Right lobe of liver (tissue), 6 donors: ENCODE measurements at places on chromosomes 11 and 22. TPM values are rescaled to one million over a fixed set of nuclear protein-coding genes. Genes with fewer than 3 reads are reported as not detected.

- no peaks in the 10 kb centered on the region for H3K36me3 ChIP-seq
- H3K27ac ChIP-seq, result no peak overlapping the region
- H3K4me3 ChIP-seq, result no peak overlapping the region
- no peak for DNase-seq
- no peaks in the 10 kb centered on the region for H3K4me1 ChIP-seq
Observed at GRCh38 chr11:46896719-46897406, 21.5 kb downstream of the LRP4 start.

DNA sequence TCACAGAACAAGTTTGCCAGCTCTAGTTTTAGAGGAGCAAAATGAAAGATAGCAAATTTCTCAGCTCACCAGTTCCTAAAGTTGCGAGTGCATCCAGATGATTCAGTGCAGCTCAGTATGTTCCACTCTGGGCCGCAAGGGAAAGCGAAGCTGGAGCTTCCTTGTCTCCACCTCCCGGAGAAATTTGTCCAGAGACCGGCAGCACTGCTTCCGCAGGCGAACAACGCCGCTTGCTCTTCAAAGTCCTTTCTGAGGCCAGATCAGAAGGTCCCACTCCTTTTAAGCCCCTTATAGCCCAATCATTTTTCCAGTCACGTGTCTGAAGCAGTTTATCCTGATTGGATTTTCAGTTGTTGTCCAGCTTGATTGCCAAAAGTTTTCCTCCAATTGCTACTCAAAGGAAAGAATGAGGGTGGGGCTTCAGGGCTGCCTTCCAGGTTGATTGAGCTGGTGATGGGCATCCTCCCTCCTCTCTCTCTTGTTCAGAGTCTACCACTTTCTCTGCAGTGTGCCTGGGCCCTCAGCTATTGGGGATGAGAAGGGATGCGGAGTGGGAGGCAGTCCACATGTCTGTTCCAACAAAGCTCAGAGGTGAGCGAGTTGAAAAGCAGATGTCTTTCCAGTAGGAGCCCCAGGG, at the start of gene ZNF280A:
Gene ZNF280A, minus strand, starts transcription at position 251 of the 637 bp plus-strand sequence. CDS start 4,640 bp downstream, outside the sequence.
- no peak for DNase-seq
- H3K4me3 ChIP-seq, result no peak within 1 kb of the TSS
- H3K4me1 ChIP-seq, result no peaks in the 10 kb centered on the region

GRCh38 chr11:77065878-77066228, 918 bp upstream of the CAPN5 start:
- no peaks in the 10 kb centered on the region for H3K36me3 ChIP-seq
- no peaks in the 10 kb centered on the region for H3K4me1 ChIP-seq
- H3K27me3 ChIP-seq, result no peaks in the 10 kb centered on the region
- DNase-seq, result peak; percentile 71
- H3K27ac ChIP-seq, result peak overlapping the region; percentile 98

Gene OR8G5
- total RNA-seq, result not detected

GRCh38 chr11:69377029-69377952, 83.3 kb downstream of the MYEOV start:
- no peak overlapping the region for H3K27ac ChIP-seq
- no peak overlapping the region for H3K4me3 ChIP-seq
- H3K27me3 ChIP-seq, result no peaks in the 10 kb centered on the region
- no peaks in the 10 kb centered on the region for H3K4me1 ChIP-seq

DNA sequence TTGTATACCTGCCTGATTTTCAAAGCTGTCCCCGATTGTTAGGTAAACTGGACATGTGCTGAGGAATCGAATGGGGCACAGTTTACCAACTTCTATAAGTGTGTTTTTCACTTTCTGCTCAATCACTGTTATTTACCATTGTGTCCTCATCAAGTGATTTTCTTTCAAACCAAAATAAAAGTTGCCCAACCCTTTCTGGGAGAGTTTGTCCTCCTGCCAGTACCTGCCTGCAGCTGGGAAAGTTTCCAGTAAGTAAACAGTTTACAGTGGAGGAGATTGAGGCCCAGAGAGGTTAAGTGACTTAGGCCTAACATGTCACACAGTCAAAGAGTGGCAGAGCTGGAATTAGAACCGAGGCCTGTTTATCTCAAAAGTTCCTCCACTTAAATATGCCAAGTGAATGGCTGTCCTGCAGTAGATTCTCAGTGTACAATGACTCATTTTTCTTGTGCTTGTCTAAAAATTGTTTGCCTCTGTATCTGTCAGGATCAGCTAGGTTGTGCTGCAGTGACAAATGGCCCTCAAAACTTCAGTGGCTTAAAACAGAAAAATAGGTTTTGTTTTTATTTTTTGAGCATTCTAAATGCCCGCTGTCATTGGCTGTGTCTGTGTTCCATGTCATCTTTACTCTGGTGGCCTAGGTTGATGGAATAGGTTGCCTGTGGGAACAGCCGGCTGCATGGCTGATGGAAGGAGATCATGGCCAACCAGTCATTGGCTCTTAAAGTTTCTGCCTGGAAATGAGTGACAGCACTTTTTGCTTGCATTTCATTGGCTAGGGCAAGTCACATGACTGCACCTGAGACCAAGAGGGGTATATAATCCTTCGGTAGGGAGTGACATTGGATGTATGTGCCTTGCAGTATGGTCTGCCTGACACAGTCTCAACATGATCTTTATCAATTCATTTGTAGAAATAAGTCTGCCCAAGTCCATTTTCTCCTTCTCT, 61.8 kb upstream of the CRYBB3 start:
- peaks cover 56% of the 10 kb centered on the region for H3K4me1 ChIP-seq
- no peaks in the 10 kb centered on the region for H3K36me3 ChIP-seq
- no peaks in the 10 kb centered on the region for H3K27me3 ChIP-seq
- peak overlapping the region; percentile 72 for H3K27ac ChIP-seq
- no peak overlapping the region for H3K4me3 ChIP-seq

DNA sequence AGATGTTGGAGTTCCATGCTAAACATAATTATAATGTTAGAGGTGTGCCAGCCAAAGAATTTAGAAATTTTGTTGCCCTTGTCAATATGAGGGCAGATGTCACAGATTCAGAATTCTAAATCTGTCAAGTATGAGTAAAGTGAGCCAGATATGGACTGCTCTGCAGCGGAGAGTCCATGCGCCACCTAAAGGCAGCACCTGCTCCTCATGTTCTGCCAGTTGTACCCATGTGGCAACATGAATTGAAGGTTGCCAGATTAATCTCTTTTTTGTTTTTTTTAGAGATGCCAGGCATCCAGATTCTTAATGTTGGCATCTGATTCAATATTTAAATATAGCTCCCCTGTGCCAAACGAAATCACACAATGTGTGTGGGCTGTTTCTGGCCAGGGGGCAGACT, 678.6 kb upstream of the ANO5 start:
- H3K27ac ChIP-seq, result no peak overlapping the region
- H3K36me3 ChIP-seq, result no peaks in the 10 kb centered on the region
- no peaks in the 10 kb centered on the region for H3K27me3 ChIP-seq
- H3K4me1 ChIP-seq, result no peaks in the 10 kb centered on the region
- no peak for DNase-seq
- H3K4me3 ChIP-seq, result no peak overlapping the region

- H3K27me3 ChIP-seq, result no peaks in the 10 kb centered on the region
- DNase-seq, result peak; percentile 49
- H3K36me3 ChIP-seq, result no peaks in the 10 kb centered on the region
- no peak overlapping the region for H3K27ac ChIP-seq
- no peaks in the 10 kb centered on the region for H3K4me1 ChIP-seq
- H3K4me3 ChIP-seq, result no peak overlapping the region
Observed at GRCh38 chr11:84089072-84090057, 803.2 kb upstream of the CCDC90B start.

Gene DKK3
- total RNA-seq, result 5.1 TPM

Gene CCDC82
- 8.9 TPM for total RNA-seq

GRCh38 chr11:90849312-90849711, 626.5 kb upstream of the CHORDC1 start:
- DNase-seq, result no peak
- H3K27me3 ChIP-seq, result no peaks in the 10 kb centered on the region
- no peaks in the 10 kb centered on the region for H3K4me1 ChIP-seq
- H3K36me3 ChIP-seq, result no peaks in the 10 kb centered on the region
- H3K27ac ChIP-seq, result no peak overlapping the region

GRCh38 chr11:57504511-57504910, 11.0 kb downstream of the SLC43A1 start:
- H3K36me3 ChIP-seq, result peaks cover 1% of the 10 kb centered on the region
- no peak overlapping the region for H3K27ac ChIP-seq
- H3K4me3 ChIP-seq, result no peak overlapping the region
- no peak for DNase-seq
- H3K27me3 ChIP-seq, result no peaks in the 10 kb centered on the region
- H3K4me1 ChIP-seq, result no peaks in the 10 kb centered on the region

DNA sequence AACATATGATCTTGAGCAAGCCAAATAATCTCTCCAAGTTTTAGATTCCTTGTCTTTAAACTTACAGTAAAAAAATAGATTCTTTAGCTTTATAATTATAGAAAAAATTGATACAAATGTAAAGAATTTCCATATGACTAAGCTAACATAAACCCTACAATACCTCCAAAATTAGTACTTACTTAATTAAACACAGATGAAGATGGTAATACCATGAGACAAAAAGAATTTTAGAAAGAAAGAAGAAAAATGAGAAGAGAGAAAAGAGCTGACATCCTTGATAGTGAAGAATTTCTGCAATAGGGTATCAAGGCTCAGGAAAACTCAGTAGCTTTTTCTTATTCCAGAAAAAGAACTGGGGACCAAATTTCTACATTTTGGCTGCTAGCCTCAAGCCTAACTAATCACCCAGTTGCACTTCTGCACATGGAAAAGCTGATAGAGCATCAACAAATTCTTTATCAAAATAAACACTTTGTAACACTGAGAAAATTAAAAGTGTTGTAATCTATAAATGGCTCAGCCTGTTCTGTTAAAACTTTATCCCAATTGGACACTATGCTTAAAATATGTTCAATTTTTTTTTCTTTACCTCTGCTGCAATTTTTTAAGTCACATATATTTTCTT, 24.7 kb upstream of the SOX6 start:
- H3K4me3 ChIP-seq, result no peak overlapping the region
- no peaks in the 10 kb centered on the region for H3K4me1 ChIP-seq
- no peaks in the 10 kb centered on the region for H3K36me3 ChIP-seq
- no peak for DNase-seq
- H3K27ac ChIP-seq, result no peak overlapping the region
- no peaks in the 10 kb centered on the region for H3K27me3 ChIP-seq

DNA sequence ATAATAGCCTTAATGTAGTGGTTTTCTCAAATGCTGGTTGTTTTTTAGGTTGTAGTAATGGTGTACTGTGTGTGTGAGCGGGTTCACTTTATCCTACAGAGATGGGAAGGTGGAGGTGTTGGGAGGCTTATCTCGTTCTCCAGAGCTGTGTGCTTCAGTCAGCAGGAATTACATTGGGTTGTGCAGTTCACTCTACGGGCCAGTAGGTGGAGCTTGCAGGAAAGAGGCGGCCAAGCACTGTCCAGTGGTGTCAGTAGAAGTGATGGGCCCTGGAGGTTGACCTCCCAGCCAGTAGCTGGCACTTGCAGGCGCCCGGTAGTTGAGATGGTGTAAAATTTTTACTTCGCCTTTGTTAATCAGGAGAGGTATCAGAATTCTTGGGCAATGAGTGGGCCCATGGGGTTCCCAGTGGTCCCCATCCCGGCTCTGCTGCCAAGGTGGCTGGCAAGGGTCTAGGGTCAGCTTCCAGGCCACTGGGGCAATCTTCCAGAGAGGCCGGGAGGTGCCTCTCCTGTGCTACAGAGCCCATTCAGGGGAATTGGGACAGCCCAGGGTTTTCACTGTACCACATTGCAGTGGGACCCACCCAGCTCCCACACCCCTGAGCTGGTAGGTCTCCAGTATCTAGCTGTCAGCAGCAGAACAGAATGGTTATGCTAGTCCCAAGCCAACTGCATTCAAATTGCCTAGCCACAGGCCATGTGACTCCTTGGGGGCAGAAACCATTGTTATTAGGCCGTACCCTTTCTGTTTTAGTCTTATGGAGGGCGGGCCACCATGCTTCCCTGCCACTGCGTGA, 43.9 kb downstream of the BIRC2 start:
- DNase-seq, result peak; percentile 68
- H3K4me1 ChIP-seq, result no peaks in the 10 kb centered on the region
- H3K27ac ChIP-seq, result no peak overlapping the region
- H3K36me3 ChIP-seq, result peaks cover 7% of the 10 kb centered on the region
- no peaks in the 10 kb centered on the region for H3K27me3 ChIP-seq

DNA sequence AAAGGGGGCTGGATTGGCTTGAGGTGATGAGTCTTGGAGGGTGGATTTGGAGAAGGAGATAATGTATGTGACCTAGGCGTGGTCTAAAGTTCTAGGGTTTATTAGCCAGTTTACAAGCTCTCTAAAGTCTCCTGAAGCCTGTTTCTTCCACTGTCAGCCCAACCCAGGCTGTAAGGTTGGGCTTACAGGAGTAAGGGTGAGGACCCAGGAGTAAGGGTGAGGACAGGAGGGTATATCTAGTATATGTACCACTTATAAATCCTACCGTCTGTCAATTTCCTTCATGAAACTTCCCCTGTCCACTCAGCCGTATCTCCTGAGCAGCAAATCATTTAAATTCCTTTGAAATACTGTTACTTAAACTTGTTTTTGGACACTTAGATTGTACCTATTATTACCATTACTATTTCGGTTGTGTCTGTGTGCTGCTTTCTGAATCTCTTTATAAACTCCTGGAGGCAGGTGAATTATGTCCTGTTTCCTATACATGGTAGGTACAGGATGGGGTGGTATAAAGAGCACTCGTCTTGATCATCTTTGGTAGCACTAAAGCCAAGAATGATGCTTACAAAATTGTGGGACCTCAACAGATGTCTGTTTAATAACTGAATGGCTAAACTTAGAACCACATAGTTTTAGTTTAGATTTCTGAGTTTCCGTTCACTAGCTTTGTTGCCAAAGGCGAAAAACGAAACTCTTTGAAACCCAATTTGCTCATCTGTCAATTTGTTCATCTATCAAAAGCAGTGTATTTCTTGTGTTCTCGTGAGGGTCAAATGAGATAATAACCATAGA, 192.0 kb downstream of the GRIK4 start:
- DNase-seq, result no peak
- no peak overlapping the region for H3K4me3 ChIP-seq
- H3K4me1 ChIP-seq, result no peaks in the 10 kb centered on the region
- no peaks in the 10 kb centered on the region for H3K27me3 ChIP-seq
- no peaks in the 10 kb centered on the region for H3K36me3 ChIP-seq

GRCh38 chr22:46039535-46039934, 62.6 kb upstream of the WNT7B start:
- H3K27ac ChIP-seq, result no peak overlapping the region
- no peaks in the 10 kb centered on the region for H3K27me3 ChIP-seq
- DNase-seq, result no peak
- H3K4me3 ChIP-seq, result no peak overlapping the region
- no peaks in the 10 kb centered on the region for H3K36me3 ChIP-seq

Gene CD82
- total RNA-seq, result 18.9 TPM

DNA sequence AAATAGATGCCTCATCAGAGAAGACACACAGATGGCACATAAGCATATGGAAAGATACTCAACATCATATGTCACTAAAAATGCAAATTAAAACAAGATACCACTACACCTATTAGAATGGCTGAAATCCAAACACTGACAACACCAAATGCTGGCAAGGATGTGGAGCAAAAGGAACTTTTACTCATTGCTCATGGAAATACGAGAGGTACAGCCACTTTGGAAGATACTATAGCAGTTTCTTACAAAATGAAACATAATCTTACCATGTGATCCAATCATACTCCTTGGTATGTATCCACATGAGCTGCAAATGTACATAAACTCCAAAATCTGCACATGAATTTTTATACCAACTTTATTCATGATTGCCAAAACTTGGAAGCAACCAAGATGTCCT, 246.0 kb upstream of the ARHGAP42 start:
- H3K36me3 ChIP-seq, result no peaks in the 10 kb centered on the region
- no peak overlapping the region for H3K27ac ChIP-seq
- H3K4me3 ChIP-seq, result no peak overlapping the region
- no peak for DNase-seq

GRCh38 chr11:11119917-11120316, 233.1 kb downstream of the CSNK2A3 start:
- DNase-seq, result no peak
- H3K4me3 ChIP-seq, result no peak overlapping the region
- no peaks in the 10 kb centered on the region for H3K36me3 ChIP-seq
- H3K27ac ChIP-seq, result no peak overlapping the region
- H3K4me1 ChIP-seq, result no peaks in the 10 kb centered on the region
- H3K27me3 ChIP-seq, result no peaks in the 10 kb centered on the region
